Activated B cell treated with CpG ODN at 0.5 μM for 24 hours (primary cell): ENCODE measurements at places on chromosomes 13 and 19.
A peak's percentile ranks its signal among the peaks of the same experiment; 100 is the strongest.

DNA sequence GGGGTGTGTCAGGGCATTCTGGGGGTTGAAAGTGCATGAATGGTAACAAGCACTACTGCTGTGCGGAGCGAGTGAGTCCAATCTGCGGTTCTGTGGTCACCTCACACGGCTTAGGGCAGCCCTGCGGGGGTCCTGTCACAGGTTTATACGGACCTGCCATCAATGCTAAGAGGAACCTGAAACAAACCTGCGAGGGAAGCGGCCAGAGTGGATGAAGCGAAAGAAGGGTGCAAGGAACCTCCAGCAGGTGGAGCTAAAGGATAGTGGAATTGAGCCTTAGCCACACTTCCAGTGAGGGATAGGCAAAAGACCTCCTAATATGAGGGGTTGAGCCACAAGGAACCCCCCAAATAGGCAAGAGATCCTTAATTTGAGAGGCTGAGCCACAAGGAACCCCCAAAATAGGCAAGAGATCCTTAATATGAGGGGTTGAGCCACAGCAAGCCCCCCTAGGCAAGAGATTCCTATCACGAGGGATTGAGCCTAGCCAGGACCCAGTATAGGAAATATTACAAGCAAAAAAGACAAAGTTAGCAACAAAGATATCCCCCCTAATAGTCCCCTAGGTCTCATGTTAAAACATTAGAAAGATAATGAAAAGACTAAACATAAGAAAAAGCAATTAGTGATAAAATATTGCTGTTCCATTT is 6.3 kb upstream of the ZNF69 start:
- DNase-seq, result peak; percentile 27

- no peak for DNase-seq
Measured at GRCh38 chr13:90800082-90800746, 547.3 kb upstream of the MIR17HG start.

DNA sequence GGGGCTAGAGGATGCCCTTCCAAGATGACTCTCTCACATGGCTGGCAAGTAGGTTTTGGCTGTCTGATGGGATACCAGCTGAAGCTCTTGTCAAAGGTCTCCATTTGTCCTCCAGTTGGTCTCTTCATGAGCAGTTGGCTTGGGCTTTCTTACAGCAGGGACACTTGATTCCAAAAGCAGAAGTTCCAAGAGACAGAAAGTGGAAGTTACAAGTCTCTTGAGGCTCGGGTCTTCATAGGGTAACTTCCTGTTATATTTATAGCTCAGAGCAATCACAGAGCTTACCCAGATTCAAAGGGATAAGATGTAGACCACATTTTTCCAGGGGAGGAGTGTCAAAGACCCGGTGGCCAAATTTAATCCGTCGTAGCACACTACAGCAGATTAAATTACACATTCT is 440.0 kb downstream of the RFC3 start:
- no peak for DNase-seq

- DNase-seq, result peak; percentile 19
Measured at GRCh38 chr19:34173193-34173956, 1.1 kb downstream of the LSM14A start.

DNA sequence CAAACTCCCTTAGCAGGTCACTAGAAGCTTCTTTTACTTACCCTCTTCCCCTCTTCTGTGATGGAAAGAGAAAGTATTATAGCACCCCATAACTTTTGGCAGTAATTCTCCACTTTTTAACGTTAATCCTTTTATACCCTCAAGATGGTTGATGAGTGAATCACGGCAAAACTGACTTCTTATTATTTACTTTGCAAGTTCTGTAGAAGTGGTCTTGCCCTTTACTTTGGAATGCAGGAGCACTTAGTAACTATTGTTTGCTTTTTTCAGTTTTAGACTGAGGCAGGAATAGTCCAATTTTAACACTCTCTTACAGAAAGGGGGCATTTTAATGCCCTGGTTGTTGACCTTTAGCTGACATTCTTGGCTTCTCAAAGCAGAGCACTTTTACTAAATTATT is 260.1 kb downstream of the LMO7 start:
- no peak for DNase-seq

DNA sequence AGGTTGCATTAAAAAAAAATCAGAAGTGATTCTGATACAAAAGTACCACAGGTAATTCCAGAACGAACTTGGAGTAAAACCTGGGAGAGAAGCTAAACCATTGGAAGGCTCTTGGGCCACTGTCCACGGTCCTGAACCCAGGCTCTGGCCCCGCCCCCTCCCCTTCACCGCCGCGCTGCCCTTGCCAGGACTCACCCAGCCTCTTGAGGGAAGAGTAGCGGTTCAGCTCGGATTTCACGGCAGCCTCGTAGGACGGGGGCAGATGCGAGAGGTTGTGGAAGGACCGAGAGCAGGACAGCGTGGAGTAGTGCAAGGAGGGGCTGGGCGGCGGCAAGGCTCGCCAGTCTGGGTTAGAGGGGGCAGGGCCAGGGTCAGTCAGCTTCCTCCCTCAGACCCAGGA is 5.7 kb downstream of the SHISA7 start:
- DNase-seq, result no peak

- no peak for DNase-seq
Measured at GRCh38 chr13:30481241-30481760, 15.6 kb upstream of the HMGB1 start.

GRCh38 chr19:46715620-46715974 is 1.3 kb downstream of the PRKD2 start:
- no peak for DNase-seq

GRCh38 chr13:113431171-113431570 is 22.1 kb downstream of the ADPRHL1 start:
- DNase-seq, result no peak

GRCh38 chr13:112931028-112931934 is 37.7 kb upstream of the MCF2L start:
- no peak for DNase-seq

DNA sequence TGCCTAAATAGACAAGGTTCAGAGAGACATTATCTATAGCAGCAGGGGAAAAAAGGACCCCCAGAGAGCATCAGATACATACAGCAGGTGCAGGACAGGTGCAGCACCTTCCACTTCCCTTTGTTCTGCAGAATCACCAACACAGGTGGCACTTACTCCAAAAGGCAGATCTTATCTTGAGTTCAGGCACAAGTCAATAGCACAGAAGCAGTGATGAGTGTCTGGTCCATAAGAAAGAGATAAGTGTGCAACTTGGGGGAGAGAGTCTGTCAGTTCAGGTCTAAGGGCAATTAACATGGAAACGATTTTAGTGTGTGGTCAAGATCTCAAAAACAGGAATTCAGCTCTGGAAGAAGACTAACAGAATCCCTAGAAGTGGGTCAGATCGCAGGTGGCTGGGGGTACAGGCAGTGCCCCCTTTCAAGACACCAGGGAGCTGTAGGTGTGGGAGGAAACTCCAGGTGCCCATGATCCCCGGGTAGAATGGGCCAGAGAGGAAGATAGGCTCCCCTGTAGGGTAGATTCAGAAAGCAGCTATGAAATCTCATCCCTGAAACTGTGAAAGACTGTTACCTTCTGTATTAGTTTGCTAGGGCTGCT is 40.6 kb downstream of the TNFSF11 start:
- no peak for DNase-seq

GRCh38 chr13:30375265-30375835 is 46.9 kb upstream of the UBE2L5 start:
- no peak for DNase-seq

DNA sequence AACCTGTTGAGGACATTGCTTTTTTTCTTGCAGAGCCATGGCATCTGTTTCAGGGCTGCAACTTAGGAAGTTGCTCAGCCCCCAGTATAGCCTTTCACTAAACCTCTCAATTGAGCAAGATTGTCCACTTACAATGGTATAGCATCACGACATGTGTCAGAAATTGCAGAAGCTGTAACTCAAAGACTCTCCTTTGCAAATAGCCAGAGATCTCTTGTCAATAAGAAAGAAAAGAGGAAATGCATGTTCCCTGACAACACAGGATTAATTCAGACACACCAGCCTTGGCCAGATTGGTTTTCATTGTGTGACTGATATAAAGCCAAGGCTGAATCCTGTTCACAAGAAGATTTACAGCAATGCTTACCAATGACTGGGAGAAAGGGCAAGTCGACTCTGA is 38.7 kb upstream of the CYSLTR2 start:
- no peak for DNase-seq
